Stimulated activated CD4-positive, alpha-beta T cell treated with anti-CD3 and anti-CD28 coated beads, Interleukin-4, amount 100 ng/mL, for 4 hours (primary cell): ENCODE measurements at places on chromosomes 7 and 10.

DNA sequence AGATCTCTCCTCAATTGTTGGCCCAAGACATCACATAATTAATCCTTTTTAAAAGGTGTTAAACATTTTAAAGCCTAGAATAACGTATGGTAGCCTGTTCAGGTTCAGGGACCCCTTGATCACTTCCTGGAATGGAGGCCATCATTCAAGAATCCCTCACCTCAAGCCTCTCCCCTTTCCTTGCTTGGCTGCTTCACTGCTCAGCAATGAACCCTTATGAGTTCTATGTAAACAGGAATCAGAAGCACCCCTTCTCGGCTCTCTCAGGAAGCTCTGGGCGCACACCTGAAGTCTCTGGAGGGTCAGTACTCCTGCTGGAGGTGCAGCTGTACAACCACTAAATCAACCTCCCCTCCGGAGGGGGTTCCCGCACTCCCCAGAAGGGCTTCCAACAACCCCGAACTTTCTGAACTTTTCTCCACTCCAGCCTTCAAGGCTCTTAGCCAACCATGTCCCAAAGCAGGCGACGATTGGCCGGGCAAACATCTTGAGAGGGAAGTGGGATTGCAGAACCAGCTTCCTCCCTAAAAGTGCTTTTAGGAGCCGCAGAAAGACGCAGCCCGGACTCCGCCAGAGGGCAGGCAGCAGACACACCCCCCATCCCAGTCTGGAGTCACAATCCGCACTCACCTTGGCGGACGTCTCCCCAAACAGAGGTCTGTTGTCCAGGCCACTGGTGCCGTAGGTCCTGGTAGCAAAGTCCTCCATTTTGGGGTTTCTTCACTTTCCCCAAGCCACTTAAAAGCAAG is 562 bp downstream of the TMEM243 start:
- DNase-seq, result peak; percentile 21

DNA sequence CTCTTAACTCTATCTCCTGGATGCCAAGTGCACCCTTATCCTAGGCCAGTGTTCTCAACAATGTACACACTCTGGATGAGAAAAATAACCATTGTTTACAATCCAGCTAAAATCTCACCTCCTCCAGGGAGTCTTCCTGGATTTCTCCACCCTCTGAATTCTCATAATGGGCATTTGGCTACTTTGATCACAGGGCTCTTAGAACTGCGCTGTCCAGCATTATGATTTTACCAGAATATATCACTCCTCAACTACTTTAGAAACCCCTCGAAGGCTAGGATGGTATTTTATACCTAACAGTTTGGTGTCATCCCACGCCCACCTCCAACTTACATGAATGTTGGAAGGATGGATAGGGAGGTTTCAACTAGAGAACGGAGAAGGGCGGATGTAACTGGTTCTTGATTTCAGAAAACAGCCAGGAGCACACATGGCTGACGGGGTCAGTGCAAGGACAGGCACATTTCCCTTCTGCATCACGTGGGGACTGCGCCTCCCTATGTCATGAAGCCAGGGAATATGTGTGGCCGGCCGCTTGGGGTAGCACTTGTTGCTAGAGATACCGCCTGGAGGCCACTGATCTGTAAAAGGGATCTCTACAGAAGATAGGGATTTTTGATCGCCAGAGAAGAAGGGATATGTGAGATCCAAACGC is 1.2 kb upstream of the ATP6V0E2 start:
- DNase-seq, result no peak

GRCh38 chr10:71465551-71466252 is 69.0 kb downstream of the CDH23 start:
- DNase-seq, result no peak

- no peak for DNase-seq
These were observed 181.5 kb downstream of the DIP2C start for GRCh38 chr10:507908-508444.

DNA sequence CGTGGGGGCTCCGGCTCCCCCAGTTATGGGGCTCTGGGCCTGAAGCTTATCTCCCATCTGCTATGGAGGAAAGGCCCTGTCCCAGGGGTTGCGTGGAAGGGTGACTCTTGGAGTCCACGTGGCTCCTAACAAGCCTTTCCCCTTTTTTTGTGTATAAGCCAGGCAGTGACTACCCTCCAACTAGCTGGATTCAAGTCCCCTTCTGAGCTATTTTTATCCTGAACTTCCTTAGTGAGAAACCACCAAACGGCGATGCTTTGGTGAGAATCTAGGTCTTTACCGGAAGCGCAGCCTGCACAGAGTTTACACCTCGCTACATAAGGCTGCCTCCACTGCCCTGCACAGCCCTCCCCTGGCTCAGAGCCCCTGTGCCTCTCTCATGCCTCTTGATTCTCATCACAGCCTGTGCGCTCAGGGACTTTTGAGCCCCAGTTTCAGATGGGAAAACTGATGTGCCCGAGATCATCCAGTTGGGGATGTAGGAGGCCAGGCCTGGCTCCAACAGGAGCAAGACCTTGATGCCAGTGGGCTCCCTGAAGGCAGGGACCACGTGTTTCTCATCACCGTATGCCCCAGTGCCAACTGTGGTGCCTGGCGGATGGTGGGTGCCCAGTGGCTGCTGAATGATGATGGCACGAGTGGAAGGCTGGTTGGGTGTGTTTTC is 102.3 kb upstream of the PPIF start:
- DNase-seq, result no peak

GRCh38 chr10:8352171-8353075 is 297.9 kb downstream of the GATA3 start:
- no peak for DNase-seq

DNA sequence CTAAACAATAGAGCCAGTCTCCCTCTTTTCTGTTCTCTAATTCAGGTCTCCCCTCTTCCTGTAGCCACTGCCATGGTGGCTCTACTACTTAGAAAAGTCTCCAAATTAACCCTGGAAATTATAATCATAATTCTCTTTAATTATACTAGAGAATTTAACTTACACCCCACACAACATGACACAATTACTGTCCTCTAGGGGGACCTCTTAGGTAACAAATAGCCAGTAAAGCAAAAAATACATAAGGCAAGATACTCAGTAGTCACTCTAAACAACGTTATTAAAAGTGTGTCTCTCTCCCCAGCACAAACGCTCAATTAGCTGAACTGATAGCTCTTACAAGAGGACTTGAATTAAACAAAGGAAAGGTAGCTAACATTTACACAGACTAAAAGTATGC is 44.3 kb upstream of the ZNF107 start:
- DNase-seq, result no peak

GRCh38 chr7:115693779-115694178 is 336.8 kb downstream of the TFEC start:
- DNase-seq, result no peak

DNA sequence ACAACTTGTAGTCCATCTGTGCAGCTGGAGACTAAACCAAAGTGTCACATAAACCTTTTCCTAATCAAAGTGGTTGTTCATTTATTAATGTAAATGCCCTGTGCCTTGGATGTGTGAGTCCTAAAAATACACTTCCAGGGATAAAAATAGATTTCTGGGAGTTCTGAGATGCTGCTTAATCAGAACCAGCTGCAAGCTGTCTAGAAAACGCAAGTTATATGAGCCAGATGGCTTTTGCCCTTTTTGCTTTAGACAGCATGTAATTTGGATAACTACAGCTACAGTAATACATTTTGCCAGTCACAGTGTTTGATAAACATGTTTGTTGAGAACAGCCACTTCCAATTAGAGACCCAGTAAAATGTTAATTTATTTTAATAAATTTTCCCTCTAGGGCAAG is 185.1 kb upstream of the PRPS1L1 start:
- DNase-seq, result no peak

- no peak for DNase-seq
These were observed 11.5 kb upstream of the ANAPC16 start for GRCh38 chr10:72204296-72204695.

DNA sequence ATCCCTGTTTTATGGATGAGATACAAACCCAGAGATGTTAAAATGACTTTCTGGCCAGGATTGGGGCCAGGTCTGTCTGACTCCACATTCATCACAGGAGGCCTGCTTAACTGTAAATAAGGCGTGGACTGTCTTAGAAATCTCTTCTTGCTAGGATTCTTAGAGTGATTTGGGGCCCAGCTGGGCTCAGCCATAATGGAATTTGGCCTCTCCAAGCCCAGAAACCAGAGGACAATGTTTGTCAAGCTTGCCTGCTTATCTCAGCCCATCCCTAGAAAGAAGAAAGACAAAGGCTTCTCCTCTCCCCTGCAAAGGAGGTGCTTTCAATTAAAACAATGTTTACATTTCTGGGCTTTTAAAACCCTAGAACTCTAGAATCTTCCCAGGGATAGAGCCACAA is 2.9 kb downstream of the HABP2 start:
- no peak for DNase-seq

GRCh38 chr10:20817116-20817515 is 80.0 kb downstream of the NEBL start:
- DNase-seq, result no peak

DNA sequence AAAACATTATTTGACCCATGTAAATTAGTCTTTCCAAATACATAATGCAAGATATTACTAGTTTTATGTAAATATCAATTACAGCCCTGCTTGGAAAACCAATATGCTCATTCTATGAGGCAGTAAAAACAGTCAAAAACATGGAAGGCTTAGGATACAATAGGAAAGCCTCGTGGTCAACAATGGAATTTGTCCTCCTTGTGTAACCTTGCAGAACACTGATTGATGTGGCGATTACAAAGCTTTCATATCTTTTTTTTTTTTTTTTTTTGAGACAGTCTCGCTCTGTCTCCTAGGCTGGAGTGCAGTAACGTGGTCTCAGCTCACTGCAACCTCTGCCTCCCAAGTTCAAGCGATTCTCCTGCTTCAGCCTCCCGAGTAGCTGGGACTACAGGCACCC is 157.3 kb upstream of the BET1 start:
- DNase-seq, result no peak

DNA sequence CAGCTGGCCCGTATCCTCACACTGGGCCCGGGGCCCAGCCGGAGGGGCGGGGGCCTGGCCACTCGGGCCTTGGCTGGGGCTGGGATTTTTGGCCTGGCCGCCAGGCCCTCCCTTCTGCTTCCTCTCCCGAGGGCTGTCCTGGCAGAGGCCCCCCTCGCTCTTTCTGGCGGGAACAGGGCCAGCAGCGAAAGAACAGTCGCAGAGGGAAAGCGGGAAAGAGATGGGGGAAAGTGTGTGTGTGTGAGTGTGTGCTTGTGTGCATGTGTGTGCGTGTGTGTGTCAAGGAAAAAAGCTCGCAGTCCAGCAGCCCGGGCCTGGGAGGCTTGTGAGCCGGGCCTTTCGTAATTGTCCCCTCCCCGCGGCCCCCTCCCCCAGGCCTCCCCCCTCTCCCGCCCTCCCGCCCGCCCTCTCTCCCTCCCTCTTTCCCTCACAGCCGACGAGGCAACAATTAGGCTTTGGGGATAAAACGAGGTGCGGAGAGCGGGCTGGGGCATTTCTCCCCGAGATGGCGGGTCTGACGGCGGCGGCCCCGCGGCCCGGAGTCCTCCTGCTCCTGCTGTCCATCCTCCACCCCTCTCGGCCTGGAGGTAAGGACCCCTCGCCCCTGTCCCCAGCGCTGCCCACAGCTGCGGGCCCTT is at the start of gene ELN:
Gene ELN, plus strand, starts transcription at position 491 of the 638 bp plus-strand sequence. Its CDS starts 15 bp downstream, at position 506.
- no peak for DNase-seq

DNA sequence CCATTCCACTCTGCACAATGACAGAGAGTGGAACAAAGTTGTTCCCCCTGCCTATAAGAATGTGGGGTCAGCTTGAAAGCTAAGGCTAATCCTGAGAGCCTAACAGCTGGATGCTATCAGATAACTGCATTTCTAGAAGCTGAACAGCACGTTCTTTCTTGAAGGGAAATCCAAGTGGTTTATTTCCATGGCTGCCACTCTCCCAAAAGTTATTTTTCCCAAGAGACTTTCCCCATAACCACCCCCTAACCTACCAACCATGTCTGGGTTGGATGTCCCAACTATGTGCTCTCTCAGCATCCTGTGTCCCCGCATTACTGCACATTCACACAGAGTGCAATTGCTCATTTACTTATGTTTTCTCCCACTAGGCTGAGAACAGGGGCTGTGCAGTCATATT is 140.7 kb upstream of the ANKRD1 start:
- no peak for DNase-seq

- no peak for DNase-seq
These were observed 89.4 kb downstream of the C10orf90 start for GRCh38 chr10:126580873-126581647.
